ENCODE measurements at places on chromosomes 12 and 14. TPM values are rescaled to one million over a fixed set of nuclear protein-coding genes. Genes with fewer than 3 reads are reported as not detected.

DNA sequence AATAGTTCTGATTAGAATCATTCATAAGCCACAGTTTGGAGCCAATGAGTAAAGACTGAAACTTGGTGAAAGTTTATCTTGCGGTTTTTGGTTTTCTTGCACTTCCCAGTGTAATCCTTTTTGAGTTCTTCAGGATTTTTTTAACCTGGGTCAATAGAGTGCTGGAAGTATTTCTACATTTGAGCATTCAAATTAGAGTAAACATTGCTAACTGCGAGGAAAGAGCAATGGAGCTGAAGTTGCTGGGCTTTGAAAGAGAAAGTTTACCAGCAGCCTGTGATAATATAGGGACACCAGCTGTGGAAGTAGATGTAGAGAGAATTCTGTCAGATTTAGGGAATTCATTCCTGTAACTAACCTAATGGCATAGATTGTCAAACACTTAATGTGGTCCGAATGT, 30.3 kb downstream of the ANO6 start:
- peak; percentile 69 for DNase-seq

DNA sequence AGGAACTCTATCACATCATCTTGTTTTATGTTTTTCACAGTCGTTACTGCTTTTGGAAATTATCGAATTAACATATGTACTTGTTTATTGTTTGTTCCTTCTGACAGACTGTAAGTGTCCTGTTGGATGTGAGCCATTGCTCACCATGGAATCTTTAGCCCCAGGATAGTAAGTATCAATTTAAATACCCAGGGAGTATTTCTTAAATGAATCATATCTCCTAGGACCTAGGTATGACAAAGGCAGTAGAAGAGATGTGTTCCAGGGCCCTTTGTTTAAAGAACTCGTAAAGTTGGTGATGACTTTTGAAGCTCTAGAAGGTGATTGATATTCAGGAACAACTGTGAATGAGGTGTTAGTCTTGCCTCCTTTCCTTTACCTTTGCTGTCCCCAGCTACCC, 30.3 kb upstream of the STRAP start:
- no peak for DNase-seq

GRCh38 chr12:73383584-73384222, 1111.5 kb downstream of the TRHDE start:
- DNase-seq: peak; percentile 6

The DPF3 gene
- total RNA-seq: 0.74 TPM

All from lung (tissue), 17 donors.